Right ventricle myocardium superior (tissue), 1 donor: ENCODE measurements at places on chromosomes 4 and X. TPM values are rescaled to one million over a fixed set of nuclear protein-coding genes. Genes with fewer than 3 reads are reported as not detected.

P2RY10 gene
- not detected for total RNA-seq

SLC2A9 gene
- total RNA-seq = 8.8 TPM

PRPS1 gene
- total RNA-seq = 20.7 TPM

XAGE1A gene
- not detected for total RNA-seq

SMIM10L2A gene
- 1.6 TPM for total RNA-seq

SATL1 gene
- not detected for total RNA-seq

GAGE1 gene
- total RNA-seq = not detected

AGTR2 gene
- total RNA-seq = 0.13 TPM

UGT8 gene
- total RNA-seq = 0.05 TPM

SULT1B1 gene
- 0.89 TPM for total RNA-seq

INPP4B gene
- total RNA-seq = 10.7 TPM

LRP2BP gene
- total RNA-seq = 2.6 TPM

TKTL2 gene
- not detected for total RNA-seq

NDNF gene
- total RNA-seq = 8.1 TPM

GAGE13 gene
- not detected for total RNA-seq

SPINK2 gene
- total RNA-seq = 1.6 TPM

CABS1 gene
- total RNA-seq = not detected

WNK3 gene
- 0.89 TPM for total RNA-seq

BGN gene
- total RNA-seq = 35.3 TPM

GPM6B gene
- 5.3 TPM for total RNA-seq

ESX1 gene
- not detected for total RNA-seq

ODAM gene
- not detected for total RNA-seq

IL3RA gene
- total RNA-seq = 6.4 TPM

ZFP92 gene
- 0.65 TPM for total RNA-seq

MID1 gene
- total RNA-seq = 7.3 TPM

PCDH11X gene
- 0.11 TPM for total RNA-seq

GABRA4 gene
- 5.9 TPM for total RNA-seq

XKRX gene
- not detected for total RNA-seq

CEP135 gene
- total RNA-seq = 2.8 TPM

PPBP gene
- total RNA-seq = 0.32 TPM

NHSL2 gene
- 4.7 TPM for total RNA-seq

CXCL1 gene
- 0.81 TPM for total RNA-seq

WDR17 gene
- 0.32 TPM for total RNA-seq

SPANXC gene
- total RNA-seq = not detected

AADAT gene
- 1.6 TPM for total RNA-seq

DCX gene
- total RNA-seq = not detected

CCSER1 gene
- 13.8 TPM for total RNA-seq

FRG2 gene
- total RNA-seq = not detected

ERAS gene
- total RNA-seq = not detected

FGF16 gene
- not detected for total RNA-seq

POF1B gene
- total RNA-seq = 1.2 TPM

MTCP1 gene
- 59.2 TPM for total RNA-seq

POLR2B gene
- total RNA-seq = 71.6 TPM

ARHGEF6 gene
- 36.8 TPM for total RNA-seq

SORCS2 gene
- total RNA-seq = 1.2 TPM
